ENCODE measurements at places on chromosomes 11 and 22. TPM values are rescaled to one million over a fixed set of nuclear protein-coding genes. Genes with fewer than 3 reads are reported as not detected.

Gene PICK1
- 12.4 TPM for total RNA-seq

Gene KCNJ1
- total RNA-seq = not detected

Gene MMP13
- not detected for total RNA-seq

Gene SCGB2A2
- not detected for total RNA-seq

Gene OR52E8
- not detected for total RNA-seq

Gene SLC43A3
- 23.2 TPM for total RNA-seq

Gene EHBP1L1
- total RNA-seq = 85.5 TPM

Gene APOA4
- total RNA-seq = not detected

Gene TMEM126B
- total RNA-seq = 60.1 TPM

Gene ARHGAP20
- total RNA-seq = 0.97 TPM

Gene SCN4B
- total RNA-seq = not detected

Gene FIBIN
- 45.3 TPM for total RNA-seq

Gene DEUP1
- total RNA-seq = not detected

Gene EFEMP2
- 328 TPM for total RNA-seq

Gene MISFA
- not detected for total RNA-seq

Measured in GM23248 (cell line).